ENCODE measurements at places on chromosomes 4 and X. TPM values are rescaled to one million over a fixed set of nuclear protein-coding genes. Genes with fewer than 3 reads are reported as not detected.

HSFX2 gene
- total RNA-seq, result 0.53 TPM

P2RY8 gene
- 0.25 TPM for total RNA-seq

RNF175 gene
- total RNA-seq, result 14.3 TPM

ARX gene
- total RNA-seq, result 2.3 TPM

PCSK1N gene
- 12.3 TPM for total RNA-seq

MAP3K15 gene
- 0.55 TPM for total RNA-seq

NPNT gene
- 1.1 TPM for total RNA-seq

LDOC1 gene
- total RNA-seq, result not detected

TMEM35A gene
- total RNA-seq, result 4.0 TPM

MAGEA2 gene
- total RNA-seq, result 0.13 TPM

USP17L28 gene
- not detected for total RNA-seq

ARHGEF38 gene
- 0.20 TPM for total RNA-seq

UGT2B10 gene
- not detected for total RNA-seq

BEND4 gene
- total RNA-seq, result 3.2 TPM

RAB33A gene
- total RNA-seq, result 30.3 TPM

TRAPPC11 gene
- total RNA-seq, result 50.9 TPM

CENPVL2 gene
- 0.75 TPM for total RNA-seq

PRPS2 gene
- total RNA-seq, result 10.1 TPM

All from motor neuron (in vitro differentiated cells).